ENCODE measurements at places on chromosomes 2 and 18.

- DNase-seq: no peak
These were observed 4.2 kb downstream of the ZNF516 start for GRCh38 chr18:76490670-76491472.

DNA sequence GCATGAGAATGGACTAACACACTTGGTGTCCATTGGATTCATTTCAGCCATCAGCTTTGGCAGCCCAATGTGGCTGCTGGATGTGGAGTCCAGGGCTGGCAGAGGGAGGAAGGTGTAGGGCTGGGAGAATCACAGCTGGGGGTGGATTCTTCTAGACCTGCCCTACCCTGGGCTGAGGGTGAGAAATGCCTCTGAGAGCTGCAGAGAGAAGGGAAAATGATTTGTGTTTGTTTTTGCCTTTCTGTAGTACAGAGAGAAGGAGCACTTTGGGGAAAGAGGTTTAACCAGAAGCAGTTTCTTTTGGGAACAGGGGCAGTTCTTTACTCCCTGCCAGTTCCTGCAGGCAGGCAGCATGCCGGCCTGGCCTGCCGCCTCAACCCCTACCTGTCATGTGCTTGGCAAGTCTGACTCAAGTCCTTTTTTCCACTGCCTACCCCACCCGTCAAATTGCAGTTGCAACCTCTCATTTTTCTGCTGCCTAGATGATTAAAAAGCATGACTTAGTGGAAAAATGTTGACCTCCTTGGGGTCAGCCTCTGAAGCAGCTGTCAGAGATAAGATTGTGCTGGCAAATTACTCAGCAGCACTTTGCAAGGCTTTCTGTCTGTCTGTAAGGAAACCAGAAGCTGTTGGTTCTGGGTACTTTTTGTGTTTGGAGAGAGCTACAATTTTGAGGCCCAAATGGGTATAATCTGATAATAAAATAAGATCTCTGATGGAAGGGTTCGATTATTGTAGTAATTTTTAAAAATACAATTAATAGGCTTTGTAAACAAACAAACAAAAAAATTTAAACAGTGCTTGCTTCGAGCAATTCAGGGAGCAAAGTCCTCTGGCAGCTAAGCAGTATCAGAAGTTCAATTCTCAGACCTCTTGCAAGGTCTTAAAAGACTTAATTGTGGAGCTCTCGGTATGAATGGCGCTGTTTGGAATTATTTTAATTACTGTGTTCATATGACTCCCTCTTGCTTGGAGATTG, 21.7 kb downstream of the LBH start:
- DNase-seq: no peak

GRCh38 chr2:38129987-38130386, 54.0 kb upstream of the CYP1B1 start:
- no peak for DNase-seq

DNA sequence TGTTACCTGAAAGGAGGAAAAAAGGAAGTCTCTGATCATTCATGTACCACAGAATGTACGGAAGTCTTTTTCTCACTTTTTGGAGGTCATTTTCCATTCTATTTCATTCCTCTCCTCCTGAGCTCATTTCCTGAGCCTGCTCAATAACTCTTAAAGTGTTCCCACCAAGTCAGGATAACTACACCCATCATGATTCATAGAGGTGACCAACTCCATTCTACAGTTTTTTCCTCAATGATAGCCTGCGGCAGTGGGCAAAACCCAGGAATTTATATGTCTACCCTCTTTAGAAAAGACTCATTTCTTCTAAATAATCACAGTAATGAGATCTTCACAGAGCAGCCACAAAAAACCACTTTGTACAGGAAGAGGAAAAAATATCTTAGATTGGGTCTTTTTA, 372.5 kb downstream of the RBM43 start:
- no peak for DNase-seq
